ENCODE measurements at places on chromosomes 16 and 17. TPM values are rescaled to one million over a fixed set of nuclear protein-coding genes. Genes with fewer than 3 reads are reported as not detected.

EPX gene
- total RNA-seq = not detected

FSCN2 gene
- total RNA-seq = 1.7 TPM

HOXB4 gene
- total RNA-seq = 0.92 TPM

MYLK3 gene
- 80.8 TPM for total RNA-seq

FOXN1 gene
- total RNA-seq = 0.21 TPM

CD300E gene
- not detected for total RNA-seq

KRT25 gene
- total RNA-seq = not detected

RECQL5 gene
- total RNA-seq = 21.5 TPM

KLHL10 gene
- 0.41 TPM for total RNA-seq

BRD7 gene
- total RNA-seq = 44.2 TPM

KRTAP4-6 gene
- total RNA-seq = not detected

C16orf89 gene
- 5.3 TPM for total RNA-seq

ALOX12B gene
- 0.72 TPM for total RNA-seq

MLLT6 gene
- total RNA-seq = 42.2 TPM

SNAI3 gene
- total RNA-seq = 6.5 TPM

PRDM7 gene
- total RNA-seq = not detected

LHX1 gene
- total RNA-seq = not detected

ZNF624 gene
- total RNA-seq = 13.0 TPM

SCRN2 gene
- 26.8 TPM for total RNA-seq

ANKRD40CL gene
- total RNA-seq = not detected

SMG6 gene
- total RNA-seq = 42.9 TPM

ADAD2 gene
- total RNA-seq = 0.31 TPM

TNRC6C gene
- 20.9 TPM for total RNA-seq

FOXJ1 gene
- 0.51 TPM for total RNA-seq

DOC2A gene
- total RNA-seq = 1.0 TPM

GGNBP2 gene
- total RNA-seq = 68.4 TPM

TNFRSF13B gene
- total RNA-seq = not detected

SLC12A3 gene
- not detected for total RNA-seq

ZSCAN32 gene
- 11.1 TPM for total RNA-seq

RAB26 gene
- not detected for total RNA-seq

NXN gene
- 67.8 TPM for total RNA-seq

ERN2 gene
- total RNA-seq = not detected

CRYBA1 gene
- total RNA-seq = not detected

CD300LG gene
- total RNA-seq = 2.5 TPM

ABCA8 gene
- 73.0 TPM for total RNA-seq

NAGLU gene
- total RNA-seq = 31.9 TPM

CCL8 gene
- total RNA-seq = 0.51 TPM

TPSD1 gene
- total RNA-seq = 0.51 TPM

TEKT3 gene
- not detected for total RNA-seq

C1QL1 gene
- 1.2 TPM for total RNA-seq

GPR139 gene
- total RNA-seq = not detected

AATK gene
- 11.1 TPM for total RNA-seq

RAB40C gene
- total RNA-seq = 18.2 TPM
